Psoas muscle (tissue), 8 donors: ENCODE measurements at places on chromosomes 11 and 22. TPM values are rescaled to one million over a fixed set of nuclear protein-coding genes. Genes with fewer than 3 reads are reported as not detected.

Gene NLRP10
- total RNA-seq: not detected

Gene SAC3D1
- 8.4 TPM for total RNA-seq

DNA sequence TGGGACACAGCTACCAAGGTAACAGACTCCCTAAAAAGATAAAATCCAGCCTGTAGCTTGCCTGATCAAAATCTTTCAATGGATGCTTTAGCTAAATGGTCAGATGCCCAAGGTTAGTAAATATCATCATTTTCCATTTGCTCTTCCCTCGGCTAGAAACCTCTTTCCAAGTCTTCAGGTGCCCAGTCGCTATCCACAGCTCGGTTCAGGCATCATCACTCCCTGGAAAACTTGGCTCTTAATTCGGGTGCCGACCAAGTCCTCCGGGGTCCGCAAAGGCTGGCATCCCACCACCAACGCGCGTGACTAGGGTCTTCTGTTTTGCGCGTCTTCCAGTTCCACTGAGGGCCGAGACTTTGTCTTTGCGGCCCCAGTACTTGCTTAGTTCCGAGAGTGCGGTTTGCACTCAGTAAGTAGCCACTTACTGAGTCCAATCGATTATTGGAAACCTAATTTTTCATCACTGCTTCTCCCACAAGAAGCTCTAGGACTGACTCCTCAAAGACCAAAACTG, 44.3 kb downstream of the OR4D9 start:
- no peak for DNase-seq

Gene DNAJB7
- total RNA-seq: not detected

- no peak for DNase-seq
Observed at GRCh38 chr11:1667906-1668305, 29.1 kb upstream of the KRTAP5-6 start.

Gene KCNQ1OT1
- total RNA-seq: 0.42 TPM

DNA sequence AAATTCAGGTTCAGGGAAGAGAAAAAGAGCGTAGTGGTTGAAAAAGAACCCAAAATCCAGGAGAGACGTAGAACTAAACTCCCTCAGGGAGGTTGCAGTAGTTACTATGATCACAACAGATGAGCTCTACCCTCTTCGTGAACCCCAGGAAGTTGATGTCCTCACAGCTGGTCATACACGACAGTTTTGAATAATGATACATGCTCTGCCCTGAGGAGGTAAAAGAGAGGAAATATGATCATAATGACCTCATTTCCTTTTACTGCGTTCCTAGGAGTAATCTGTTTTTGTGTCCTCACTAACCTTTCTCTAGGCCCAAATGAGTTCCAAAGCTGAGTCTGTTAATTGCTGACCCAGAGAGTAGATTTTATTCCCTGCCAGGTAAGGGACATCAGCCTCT, 1.3 kb downstream of the PATE2 start:
- DNase-seq: no peak

- no peak for DNase-seq
Observed at GRCh38 chr11:126573325-126573978, 218.0 kb downstream of the ST3GAL4 start.

DNA sequence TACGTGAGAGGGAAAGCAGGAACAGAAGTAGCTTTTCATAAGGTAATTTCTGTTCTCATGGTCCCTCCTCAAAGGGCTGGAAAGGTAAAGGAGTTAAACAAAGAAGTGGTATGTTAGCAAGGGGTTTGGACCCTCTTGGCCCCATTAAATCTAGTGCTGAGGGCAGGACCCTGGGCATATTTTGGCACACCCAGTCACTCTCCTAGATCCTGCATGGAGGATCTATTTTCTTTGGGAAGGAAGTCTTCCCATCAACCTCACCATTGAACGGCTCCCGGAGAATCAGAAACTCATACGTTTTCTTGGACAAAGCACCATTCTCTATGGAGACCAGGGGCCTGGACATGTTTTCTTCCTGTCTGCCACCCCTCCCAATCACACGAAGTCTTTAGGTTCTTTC, 11.7 kb downstream of the TMEM216 start:
- no peak for DNase-seq

DNA sequence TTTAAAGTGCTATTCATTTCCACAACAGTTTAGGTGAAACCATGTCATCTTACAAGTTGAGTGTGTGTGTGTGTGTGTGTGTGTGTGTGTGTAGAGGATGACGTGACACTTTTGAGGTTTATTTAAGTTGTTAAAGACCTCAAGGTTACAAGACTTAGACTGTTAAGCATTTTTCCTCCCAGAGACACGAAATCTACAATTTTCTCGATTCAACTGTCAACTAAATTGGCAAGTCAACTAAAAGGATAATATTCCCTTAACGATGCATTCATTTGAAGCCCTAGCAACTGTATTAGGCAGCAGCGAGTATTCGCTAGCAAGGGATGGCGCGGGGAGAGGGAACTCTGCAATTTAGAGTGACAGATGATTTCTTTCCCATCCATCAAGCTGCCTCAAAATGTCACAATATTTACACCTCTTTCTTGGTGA, 17.6 kb upstream of the BDNF start:
- no peak for DNase-seq

DNA sequence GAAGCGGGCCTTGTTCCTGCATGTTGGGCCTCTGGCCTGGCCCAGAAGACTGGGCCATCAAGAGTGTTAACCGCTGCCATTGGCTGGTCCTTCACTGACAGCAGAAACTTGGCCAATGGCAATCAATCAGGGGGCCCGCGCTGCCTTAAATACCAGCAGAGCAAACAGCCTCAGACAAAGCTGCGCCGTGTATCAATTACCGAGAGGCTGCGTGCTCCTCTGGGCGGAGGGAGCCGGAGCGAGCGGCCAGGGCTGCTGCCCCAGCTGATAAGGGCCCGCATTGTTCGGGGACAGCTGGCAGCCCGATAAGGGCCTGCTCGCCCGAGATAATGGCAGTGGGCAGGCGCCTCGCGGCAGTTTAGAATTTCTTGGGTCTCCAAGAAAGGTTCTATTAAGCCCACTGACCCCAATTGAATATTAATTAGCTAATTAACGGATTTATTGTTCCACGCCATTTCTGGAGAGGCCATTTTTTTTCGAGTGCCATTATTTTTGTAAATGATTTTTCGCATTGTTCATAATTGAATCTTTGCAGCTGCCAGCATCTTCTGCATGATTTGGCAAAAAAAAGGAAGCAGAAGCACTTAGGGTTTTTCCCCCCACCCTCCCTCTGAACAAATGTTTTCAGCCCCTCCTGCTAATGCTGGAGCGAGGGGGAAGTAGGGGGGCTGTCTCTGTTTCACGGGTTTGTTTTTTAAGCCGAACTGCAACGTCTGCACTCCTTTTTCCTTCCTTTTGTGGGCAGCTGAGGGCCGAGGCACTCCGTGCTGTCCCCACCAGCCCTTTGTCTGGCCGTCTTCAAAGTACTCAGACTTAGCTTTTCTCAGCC, 37.6 kb upstream of the RIC3 start:
- no peak for DNase-seq
